ENCODE measurements at places on chromosomes 11 and 22. TPM values are rescaled to one million over a fixed set of nuclear protein-coding genes. Genes with fewer than 3 reads are reported as not detected.
A peak's percentile ranks its signal among the peaks of the same experiment; 100 is the strongest.

GRCh38 chr11:108616549-108616948 lies 23.0 kb upstream of the EXPH5 start:
- no peaks in the 10 kb centered on the region for H3K4me1 ChIP-seq
- H3K36me3 ChIP-seq = no peaks in the 10 kb centered on the region
- H3K27me3 ChIP-seq = no peaks in the 10 kb centered on the region
- no peak overlapping the region for H3K4me3 ChIP-seq
- no peak for DNase-seq

DNA sequence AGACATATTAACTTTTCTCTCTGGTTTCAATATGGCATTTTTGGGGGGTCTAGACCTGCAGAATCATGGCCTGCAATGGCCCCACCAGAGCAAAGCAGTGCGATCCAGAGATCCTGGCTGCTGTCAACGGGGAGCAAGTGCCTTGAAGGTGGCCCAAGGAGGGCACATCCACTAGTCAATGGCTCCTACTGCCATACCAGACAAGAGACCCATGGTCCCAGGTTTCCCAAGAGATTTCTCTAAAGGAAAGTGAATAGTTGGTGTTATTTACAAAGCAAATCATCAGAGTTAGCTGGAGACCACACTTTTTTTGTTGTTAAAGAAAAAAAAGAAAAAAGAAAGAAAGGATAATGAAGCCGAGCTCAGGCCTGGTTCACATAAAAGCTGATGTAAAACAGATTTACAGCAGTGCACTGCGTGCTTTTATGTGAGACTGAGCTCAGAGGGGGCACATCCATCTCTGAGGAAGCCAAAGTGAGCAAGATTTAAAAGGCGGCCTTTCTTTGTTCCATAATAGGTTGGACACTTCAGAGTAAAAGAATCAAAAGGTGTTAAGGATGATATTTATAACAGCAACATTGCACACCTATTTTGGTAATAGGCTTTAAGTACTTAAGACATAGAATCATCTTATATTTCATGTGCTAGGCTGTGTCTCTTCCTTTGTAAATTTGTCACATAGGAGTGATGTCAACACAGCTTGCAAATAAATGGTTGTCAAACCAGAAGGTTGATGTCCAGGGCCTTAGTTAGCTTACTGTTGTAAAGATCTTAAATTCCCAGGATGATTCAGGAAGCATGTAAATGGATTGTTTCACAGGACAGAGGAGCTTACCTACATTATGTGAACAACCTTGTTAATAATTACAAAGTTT lies 201.3 kb upstream of the NTM start:
- DNase-seq = no peak
- H3K27ac ChIP-seq = no peak overlapping the region
- no peaks in the 10 kb centered on the region for H3K36me3 ChIP-seq
- H3K27me3 ChIP-seq = no peaks in the 10 kb centered on the region
- peaks cover 12% of the 10 kb centered on the region for H3K4me1 ChIP-seq

- no peaks in the 10 kb centered on the region for H3K36me3 ChIP-seq
- peak; percentile 92 for DNase-seq
- H3K4me1 ChIP-seq = peaks cover 34% of the 10 kb centered on the region
- no peak overlapping the region for H3K4me3 ChIP-seq
- H3K27me3 ChIP-seq = peaks cover 38% of the 10 kb centered on the region
- H3K27ac ChIP-seq = no peak overlapping the region
Observed at GRCh38 chr11:16605894-16606783, 132.3 kb upstream of the C11orf58 start.

- DNase-seq = no peak
- peaks cover 27% of the 10 kb centered on the region for H3K4me1 ChIP-seq
- H3K27ac ChIP-seq = no peak overlapping the region
- H3K36me3 ChIP-seq = no peaks in the 10 kb centered on the region
- H3K27me3 ChIP-seq = no peaks in the 10 kb centered on the region
- H3K4me3 ChIP-seq = no peak overlapping the region
Observed at GRCh38 chr22:27377501-27378295, 423.9 kb downstream of the MN1 start.

OR6A2 gene
- 0.27 TPM for total RNA-seq

GRCh38 chr11:118109231-118109630 lies 22.5 kb upstream of the SMIM35 start:
- DNase-seq = no peak
- no peak overlapping the region for H3K4me3 ChIP-seq
- H3K27me3 ChIP-seq = peaks cover 2% of the 10 kb centered on the region
- no peaks in the 10 kb centered on the region for H3K36me3 ChIP-seq

CHRNA10 gene
- total RNA-seq = 0.73 TPM

- H3K36me3 ChIP-seq = no peaks in the 10 kb centered on the region
- H3K4me3 ChIP-seq = no peak overlapping the region
Observed at GRCh38 chr22:36734171-36735058, 30.9 kb upstream of the CACNG2 start.

Data from WTC11 (cell line).